ENCODE measurements at places on chromosomes 2 and 18. TPM values are rescaled to one million over a fixed set of nuclear protein-coding genes. Genes with fewer than 3 reads are reported as not detected.
A peak's percentile ranks its signal among the peaks of the same experiment; 100 is the strongest.

DYNAP gene
- 2.3 TPM for total RNA-seq

GRCh38 chr2:231929961-231930592 lies 3.9 kb upstream of the NPPC start:
- no peaks in the 10 kb centered on the region for H3K36me3 ChIP-seq
- no peaks in the 10 kb centered on the region for H3K4me1 ChIP-seq
- peaks cover 17% of the 10 kb centered on the region for H3K27me3 ChIP-seq
- no peak overlapping the region for H3K27ac ChIP-seq
- DNase-seq, result peak; percentile 82

GRCh38 chr2:112136096-112136495 lies 2.1 kb upstream of the FBLN7 start:
- no peaks in the 10 kb centered on the region for H3K4me1 ChIP-seq
- DNase-seq, result no peak
- H3K4me3 ChIP-seq, result no peak overlapping the region
- H3K36me3 ChIP-seq, result no peaks in the 10 kb centered on the region
- H3K27me3 ChIP-seq, result peaks cover 22% of the 10 kb centered on the region

DNA sequence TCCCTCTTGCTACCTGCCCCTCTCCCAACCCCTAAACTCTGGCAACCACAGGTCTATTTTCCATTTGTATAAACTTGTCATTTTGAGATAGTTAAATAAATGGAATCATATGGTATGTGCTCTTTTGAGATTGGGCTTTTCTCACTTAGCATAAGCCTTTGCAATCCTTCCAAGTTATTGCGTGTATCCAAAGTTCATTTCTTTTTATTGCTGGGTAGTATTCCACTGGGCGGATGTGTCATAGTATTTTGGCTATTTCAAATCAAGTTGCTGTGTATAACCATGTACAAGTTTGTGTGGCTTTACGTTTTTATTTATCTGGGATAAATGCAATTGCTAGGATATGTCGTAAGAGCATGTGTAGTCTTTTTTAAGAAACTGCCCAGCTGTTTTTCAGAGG lies 55.5 kb upstream of the CUL3 start:
- peaks cover under 1% of the 10 kb centered on the region for H3K4me1 ChIP-seq
- no peaks in the 10 kb centered on the region for H3K27me3 ChIP-seq

DNA sequence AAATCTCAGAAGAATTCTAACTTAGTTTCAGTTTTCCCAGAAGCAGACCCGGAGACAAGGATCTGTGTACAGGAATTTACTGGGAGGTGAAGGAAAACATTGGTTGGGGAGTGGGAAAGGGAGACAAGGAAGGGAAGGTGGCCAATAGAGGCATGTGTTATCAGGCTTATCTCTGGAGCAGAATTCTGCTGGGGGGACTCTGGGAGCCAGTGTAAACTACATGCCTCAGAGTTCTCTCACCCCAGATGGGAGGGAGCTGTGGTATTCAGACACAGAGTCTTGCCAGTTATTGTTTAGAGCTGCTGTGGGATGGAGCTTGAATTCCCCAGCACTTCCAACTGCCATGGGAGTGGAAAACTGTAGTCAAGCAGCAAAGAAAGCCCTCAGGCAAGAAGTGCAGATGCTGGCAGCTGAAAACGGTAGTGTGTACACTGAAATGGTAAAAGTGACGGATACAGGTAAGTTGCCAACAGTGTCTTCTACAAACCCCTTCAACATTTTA lies 19.0 kb downstream of the DNPEP start:
- no peak overlapping the region for H3K4me3 ChIP-seq
- no peak for DNase-seq
- no peaks in the 10 kb centered on the region for H3K4me1 ChIP-seq
- no peak overlapping the region for H3K27ac ChIP-seq
- H3K27me3 ChIP-seq, result no peaks in the 10 kb centered on the region
- peaks cover 4% of the 10 kb centered on the region for H3K36me3 ChIP-seq

GRCh38 chr2:30393510-30393909 lies 53.5 kb upstream of the LCLAT1 start:
- H3K27ac ChIP-seq, result no peak overlapping the region
- no peak overlapping the region for H3K4me3 ChIP-seq
- H3K27me3 ChIP-seq, result no peaks in the 10 kb centered on the region
- no peak for DNase-seq

DNA sequence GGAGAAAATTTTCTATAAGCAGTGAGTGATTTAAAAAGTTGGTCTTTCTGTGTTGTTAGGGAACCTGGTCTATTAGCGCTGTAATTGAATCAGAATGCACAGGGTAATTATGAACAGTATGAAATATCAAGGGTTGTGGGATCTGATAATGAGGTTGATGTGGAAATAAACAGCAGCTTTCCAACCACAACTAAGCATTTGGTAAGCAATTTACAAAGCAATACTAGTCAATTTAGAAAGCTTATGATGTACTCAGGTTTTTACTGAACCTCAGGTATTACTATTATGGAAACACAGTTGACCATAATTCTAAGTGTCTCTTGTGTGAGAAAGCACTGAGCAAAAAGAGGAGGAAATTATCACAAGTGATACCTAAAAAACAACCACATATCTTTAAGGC lies 11.0 kb upstream of the SMCHD1 start:
- H3K27ac ChIP-seq, result no peak overlapping the region
- DNase-seq, result no peak
- H3K4me1 ChIP-seq, result no peaks in the 10 kb centered on the region
- H3K4me3 ChIP-seq, result no peak overlapping the region
